ENCODE measurements at places on chromosomes 16 and 17.

DNA sequence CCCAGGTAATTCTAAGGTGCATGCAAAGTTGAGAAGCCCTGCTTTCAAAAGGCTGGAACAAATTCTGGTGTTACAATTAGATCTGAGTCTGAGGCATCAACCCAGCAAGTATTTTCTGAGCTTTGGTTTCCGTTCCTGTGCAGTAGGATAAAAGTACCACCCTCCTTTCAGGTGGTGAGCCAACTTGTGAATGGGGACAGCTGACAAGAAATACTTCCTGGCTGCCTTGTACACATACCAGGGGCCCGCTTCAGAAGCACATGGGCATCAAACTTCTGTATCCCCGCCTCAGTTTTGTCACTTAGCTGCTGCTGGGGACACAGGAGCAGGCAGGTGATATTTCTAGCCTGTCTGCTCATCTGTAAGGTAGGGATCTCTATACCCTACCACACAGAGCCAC, 252.2 kb downstream of the CPPED1 start:
- no peak for DNase-seq

DNA sequence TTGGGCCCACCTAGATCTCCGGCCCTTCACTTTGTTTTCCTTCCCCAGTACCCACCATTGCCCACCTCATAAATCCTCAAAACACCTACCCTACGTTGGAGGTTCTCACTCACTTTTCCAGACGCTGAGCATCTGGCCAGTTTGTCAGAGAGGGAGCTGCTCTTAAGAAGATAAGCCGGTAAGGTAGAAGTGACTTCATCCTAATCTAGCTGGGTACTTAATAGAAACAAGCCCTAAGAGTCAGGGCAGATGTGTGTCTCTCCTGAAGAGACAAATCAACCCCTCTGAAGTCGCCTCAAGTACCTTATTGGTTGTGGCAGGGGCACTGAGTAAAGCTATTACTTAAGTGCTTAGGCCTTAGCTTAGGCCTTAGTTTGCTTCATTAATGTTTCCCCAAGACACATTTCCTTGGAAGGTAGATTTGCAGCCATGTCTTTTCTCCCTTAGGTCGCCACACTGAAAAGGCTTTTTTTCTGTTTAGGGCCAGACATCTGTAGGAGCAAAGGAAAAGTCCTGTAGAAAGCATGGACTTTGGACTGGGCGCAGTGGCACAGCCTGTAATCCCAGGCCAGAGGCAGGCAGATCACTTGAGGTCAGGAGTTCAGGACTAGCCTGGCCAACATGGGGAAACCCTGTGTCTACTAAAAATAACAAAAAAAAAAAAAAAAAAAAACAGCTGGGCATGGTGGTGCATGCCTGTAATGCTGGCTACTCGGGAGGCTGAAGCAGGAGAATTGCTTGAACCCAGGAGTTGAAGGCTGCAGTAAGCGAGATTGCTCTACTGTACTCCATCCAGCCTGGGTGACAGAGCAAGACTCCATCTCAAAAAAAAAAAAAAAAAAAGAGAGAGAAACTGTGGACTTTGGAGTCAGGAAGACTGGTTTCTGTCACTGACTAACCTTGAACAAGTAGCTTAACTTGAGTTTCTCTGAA, 1.0 kb downstream of the TACO1 start:
- no peak for DNase-seq

- no peak for DNase-seq
Measured at GRCh38 chr17:82113941-82114340, 15.9 kb upstream of the FASN start.

DNA sequence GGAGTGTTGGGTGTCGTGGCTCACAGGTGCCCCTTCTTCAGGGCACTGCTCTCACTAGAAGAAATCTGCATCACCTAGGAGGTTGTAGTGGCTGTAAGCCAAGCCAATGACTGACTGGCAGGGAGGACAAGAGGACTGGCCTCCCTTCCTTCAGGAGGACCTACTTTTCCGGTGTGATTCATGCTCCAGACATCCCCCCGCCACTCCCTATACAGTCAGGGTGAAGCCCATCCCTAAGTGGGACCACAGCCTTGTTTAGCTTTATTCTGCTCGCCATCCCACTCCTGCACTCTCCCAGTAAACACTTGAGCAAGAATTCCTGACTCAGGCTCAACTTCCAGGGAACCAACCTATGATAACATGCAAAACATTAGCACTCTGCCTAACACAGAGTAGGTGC, 67.0 kb downstream of the PLCG2 start:
- no peak for DNase-seq

DNA sequence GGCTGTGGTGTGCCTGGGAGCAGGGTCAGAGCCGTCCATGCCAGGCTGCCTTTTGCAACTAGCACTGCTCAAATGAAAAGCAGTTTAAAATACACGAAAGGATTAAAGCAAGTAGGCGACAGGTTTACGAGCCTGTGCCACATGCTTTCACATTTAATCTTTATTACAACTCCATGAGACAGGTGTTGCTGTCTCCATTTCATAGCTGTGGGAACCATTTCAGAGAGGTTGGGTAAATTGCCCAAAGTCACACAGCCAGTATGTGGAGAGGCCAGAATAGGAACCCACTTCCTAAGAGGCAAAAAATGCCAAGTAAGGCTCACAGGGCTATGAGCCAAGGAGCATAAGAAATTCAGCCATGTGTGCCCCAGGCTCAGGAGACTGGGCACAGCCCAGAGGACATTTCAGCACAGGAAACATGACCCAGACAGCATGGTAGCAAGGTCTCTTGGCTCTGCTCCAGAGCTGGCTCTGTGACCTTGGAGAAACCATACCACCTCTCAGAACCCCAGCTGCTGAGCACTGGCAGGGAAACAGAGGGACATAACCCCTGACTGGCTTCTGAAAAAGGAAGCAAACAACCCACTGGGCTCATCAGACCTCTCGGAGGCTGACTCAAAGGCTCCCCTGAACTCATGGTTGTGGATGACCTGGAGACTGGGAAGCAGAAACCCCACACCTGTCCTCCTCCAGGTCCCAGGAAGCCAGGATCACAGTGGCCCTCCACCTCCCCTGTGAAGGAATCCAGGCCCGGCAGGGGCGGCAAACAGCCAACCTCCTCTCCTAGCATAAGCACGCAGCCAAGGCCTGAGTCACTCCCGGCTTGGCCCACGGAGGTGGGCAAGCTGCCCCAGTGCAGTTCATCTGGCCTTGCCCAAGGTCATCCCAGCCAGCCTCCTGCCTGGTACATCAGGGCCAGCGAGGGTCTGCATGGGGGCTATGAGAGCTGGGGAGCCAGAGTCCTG, 40.3 kb upstream of the MRPS23 start:
- no peak for DNase-seq

- no peak for DNase-seq
Measured at GRCh38 chr17:80233202-80233601, 13.0 kb downstream of the SLC26A11 start.

- no peak for DNase-seq
Measured at GRCh38 chr17:73634629-73635028, 9.6 kb downstream of the SDK2 start.

DNA sequence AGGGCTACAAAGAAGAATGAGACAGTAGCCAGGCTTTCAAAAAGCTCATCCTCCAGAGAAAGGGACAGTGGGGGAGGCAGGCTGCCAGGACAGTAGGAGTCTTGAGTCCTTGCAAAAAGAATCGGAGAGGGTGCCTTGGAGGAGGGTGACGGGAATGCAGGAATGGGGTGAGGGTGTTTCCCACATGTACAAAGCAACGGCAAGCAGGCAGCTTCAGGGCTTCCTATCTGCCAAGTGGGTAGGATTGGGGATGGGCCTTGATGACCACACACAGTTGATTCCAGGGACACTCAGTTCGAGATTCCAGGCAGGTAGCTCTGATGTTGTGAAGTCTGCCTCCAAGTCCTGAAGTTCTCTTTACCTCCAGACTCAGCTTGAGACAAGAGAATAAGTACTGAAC, 54.4 kb downstream of the C17orf67 start:
- no peak for DNase-seq

DNA sequence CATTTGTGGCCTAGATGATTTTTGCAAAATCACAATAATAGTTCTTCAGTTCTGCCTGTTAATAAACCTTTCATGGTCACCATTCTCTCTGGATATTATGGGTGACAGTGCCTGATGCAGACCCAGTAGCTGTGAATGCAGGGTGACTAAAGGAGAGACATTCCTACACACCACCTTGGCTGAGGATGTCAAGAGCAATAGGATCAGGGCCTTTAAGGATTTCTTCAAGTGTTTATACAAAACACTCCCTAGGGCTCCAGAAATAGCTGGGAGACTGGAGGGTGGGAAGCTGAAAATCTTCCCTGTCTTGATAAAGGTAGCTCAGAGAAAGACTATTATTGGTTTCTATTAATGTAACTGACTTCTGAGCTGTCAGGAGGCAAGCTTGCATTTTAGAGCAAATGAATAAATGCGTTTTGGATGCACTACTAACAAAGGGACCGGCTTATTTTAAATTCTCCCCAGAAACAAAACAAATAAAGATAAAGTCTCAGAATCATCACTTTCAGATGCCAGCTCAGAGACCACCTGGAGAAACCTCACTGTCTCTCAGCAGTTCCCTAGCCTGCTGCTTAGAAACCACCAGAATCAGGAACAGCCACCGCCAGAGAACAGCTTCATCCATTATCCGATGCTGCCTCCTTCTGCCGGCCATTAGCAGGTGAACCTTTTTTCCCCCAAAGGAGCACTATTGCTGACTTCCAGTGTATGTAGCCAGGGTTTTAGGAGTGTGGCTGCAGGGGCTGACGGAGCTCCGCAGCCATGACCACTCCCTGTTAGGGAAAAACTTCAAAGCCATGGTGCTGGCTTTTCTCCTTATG, 171.4 kb upstream of the DYNLRB2 start:
- DNase-seq: no peak
